Activated T-cell treated with anti-CD3 and anti-CD28 coated beads for 24 hours (primary cell): ENCODE measurements at places on chromosomes 13 and 19.

- DNase-seq, result no peak
These were observed 586.4 kb downstream of the LMO7 start for GRCh38 chr13:76222511-76222910.

DNA sequence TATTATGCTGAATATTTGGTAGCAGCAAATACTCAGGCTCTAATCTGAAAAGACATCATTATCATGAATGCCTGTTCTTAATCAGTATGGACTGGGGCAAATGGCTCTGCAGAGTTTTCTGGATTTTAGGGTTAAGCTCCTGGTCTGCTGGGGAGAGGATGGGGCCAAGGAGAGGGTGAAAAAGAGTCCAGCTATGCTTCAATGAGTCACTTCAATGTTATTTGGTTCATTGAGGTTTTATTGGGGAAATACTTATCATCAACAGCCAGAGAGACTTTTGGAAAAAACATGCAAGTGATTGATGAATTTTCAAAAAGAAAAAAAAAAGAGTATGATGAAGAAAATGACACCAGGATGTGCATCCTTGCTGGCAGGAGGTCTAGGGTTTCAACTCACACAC lies 278.3 kb downstream of the UQCRFS1 start:
- DNase-seq, result no peak

GRCh38 chr19:39252458-39252857 lies 3.8 kb upstream of the IFNL4 start:
- no peak for DNase-seq

- DNase-seq, result no peak
These were observed 4.7 kb upstream of the KBTBD7 start for GRCh38 chr13:41199079-41199478.

DNA sequence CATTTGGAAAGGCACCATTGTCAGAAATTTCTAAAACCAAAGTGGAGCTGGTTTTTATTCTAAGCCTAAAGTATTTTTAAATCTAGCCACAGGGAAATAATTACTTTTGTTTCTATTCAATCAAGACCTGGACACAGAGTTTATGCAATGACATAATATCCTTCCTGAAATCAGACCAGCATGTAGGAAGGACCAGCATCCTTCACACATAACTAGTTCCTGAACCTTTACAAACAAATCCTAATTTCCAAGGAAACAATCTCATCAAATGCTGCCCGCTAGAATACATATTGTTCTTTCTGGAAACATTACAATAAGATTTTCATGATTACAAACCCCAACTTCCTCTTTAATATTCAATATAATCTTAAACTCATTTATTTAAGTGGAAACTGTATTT lies 1.5 kb downstream of the STARD13 start:
- no peak for DNase-seq

DNA sequence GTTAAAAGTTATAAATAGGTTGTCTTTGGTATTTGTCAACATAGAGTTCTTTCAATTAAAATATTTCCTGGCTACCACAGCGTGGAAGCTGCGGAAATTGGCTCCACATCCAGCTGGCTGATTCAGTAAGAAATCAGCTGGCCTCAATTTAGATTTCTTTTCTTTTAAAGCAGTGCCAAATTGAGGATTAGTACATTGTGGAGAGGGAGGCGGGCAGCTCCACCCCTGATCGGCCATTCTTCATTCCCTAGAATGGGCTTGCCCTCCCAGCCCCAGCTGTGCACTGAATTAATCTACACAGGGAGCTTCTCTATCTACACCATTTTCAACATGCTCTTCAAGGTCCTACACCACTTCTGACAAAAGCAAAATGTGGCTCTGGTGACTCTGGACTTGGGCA lies 624.8 kb downstream of the DACH1 start:
- DNase-seq, result no peak

- no peak for DNase-seq
These were observed 557.0 kb downstream of the FGF9 start for GRCh38 chr13:22227895-22228294.

- no peak for DNase-seq
These were observed 5.8 kb upstream of the VSTM1 start for GRCh38 chr19:54069470-54069869.

- DNase-seq, result no peak
These were observed 12.3 kb upstream of the ZBTB32 start for GRCh38 chr19:35692010-35692409.

GRCh38 chr19:56350416-56351045 lies 35.9 kb upstream of the ZSCAN5A start:
- peak; percentile 40 for DNase-seq

- DNase-seq, result peak; percentile 42
These were observed 11.3 kb downstream of the EPS8L1 start for GRCh38 chr19:55086730-55087541.

DNA sequence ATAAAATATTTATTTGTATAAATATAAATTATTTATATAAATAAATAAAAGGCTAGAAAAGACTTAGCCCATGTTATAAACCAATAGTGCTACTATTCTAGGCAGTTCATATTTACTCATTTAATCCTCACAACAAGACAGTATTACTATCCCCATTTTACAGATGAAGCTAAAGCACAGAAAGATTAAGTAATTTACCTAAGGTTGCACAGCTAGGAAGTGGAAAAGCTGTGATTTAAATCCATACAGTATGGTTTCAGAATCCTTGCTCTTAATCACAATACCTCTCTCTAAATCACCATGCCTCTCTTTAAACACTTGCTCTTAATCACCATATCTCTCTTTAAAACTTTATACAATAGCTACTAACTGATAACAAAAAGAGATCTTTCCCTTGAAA lies 13.8 kb downstream of the SPRYD7 start:
- no peak for DNase-seq

- DNase-seq, result no peak
These were observed 19.7 kb downstream of the FBXL12 start for GRCh38 chr19:9799162-9799561.

DNA sequence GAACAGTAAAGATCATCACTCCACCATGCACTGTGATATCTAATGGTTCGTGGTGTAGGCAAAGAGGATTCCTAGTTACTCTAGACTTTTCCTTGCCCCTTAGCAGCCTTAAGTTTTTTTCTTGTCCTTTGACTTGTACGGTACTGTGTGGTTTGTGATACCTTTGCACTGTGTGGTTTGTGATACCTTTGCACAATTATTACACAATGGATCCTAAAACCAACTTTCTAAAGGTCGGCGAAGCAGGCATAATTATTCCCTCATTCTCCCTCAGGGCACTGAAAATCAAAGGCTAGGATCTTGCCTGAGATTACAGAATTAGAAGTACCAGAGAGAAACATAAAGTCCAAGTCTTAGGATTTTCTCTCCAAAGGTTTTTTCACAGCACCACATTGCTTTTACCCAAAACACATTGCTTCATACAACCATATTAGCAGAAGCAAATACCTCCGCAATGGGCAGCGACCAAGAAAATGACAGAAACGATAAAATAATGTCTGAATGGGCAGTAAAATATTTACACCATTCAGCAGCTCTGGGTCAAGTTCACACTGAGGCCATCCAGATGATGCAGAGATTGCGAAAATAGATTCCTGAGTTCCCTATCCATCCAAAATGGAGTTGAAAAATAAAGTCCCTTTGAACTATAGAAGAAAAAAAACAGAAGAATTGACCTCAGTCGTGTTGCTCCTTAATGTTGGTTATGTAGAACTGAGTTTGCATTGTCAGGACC lies 106.4 kb downstream of the FGF14 start:
- DNase-seq, result no peak

DNA sequence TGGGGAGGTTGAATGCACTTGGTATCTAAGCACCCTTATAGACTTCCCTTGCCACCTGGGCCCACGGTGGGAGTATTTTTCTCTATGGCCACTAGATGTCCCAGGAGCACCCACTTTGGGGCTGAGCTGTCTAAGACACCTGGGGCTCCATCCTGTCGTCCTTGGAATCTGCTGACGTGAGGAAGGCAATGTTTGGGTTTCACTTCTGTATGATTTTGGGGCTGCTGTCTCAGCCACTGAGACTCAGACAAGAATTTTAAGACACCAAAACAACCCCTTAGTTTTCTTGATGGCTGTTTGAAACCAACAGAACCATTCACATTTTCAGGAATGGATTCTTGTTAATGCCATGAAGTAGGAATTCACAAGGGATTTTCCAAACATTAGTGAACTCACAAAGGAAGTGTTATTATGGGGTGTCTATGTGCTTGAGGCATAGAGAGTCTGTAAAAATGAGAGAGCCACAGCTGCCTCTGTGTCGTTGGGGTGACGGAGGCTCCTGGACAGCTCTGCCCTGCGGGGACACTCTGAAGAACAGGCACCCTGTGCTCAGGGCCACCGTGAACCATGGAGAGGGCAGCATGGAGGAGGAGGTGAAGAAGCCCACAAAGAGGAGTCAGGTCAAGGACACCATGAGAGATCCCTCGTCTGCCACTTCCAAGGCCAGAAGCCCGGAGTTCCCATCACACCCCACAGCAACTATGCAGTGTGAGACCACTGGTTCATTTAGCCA lies 106.8 kb upstream of the SPATA13 start:
- DNase-seq, result peak; percentile 43

DNA sequence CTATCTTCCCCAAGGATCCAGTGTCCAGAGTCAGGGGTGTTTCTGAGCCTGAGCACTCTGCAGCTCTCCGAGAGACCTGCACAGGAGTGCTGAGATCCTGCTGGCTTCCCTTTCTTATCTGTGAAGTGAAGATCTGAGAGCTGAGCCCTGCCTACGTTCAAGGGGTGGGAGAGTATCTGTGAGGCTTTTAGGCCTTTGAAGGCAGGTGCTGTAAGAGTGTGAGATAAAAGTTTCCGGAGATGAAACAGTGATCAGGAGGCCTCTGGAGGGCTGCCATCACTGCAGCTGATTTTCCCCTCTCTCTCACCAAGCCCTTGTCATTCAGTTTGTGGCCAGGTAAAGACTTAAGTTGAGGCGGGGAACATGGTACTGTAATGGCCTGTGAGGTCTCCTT lies 83.1 kb downstream of the AKAP11 start:
- peak; percentile 59 for DNase-seq

DNA sequence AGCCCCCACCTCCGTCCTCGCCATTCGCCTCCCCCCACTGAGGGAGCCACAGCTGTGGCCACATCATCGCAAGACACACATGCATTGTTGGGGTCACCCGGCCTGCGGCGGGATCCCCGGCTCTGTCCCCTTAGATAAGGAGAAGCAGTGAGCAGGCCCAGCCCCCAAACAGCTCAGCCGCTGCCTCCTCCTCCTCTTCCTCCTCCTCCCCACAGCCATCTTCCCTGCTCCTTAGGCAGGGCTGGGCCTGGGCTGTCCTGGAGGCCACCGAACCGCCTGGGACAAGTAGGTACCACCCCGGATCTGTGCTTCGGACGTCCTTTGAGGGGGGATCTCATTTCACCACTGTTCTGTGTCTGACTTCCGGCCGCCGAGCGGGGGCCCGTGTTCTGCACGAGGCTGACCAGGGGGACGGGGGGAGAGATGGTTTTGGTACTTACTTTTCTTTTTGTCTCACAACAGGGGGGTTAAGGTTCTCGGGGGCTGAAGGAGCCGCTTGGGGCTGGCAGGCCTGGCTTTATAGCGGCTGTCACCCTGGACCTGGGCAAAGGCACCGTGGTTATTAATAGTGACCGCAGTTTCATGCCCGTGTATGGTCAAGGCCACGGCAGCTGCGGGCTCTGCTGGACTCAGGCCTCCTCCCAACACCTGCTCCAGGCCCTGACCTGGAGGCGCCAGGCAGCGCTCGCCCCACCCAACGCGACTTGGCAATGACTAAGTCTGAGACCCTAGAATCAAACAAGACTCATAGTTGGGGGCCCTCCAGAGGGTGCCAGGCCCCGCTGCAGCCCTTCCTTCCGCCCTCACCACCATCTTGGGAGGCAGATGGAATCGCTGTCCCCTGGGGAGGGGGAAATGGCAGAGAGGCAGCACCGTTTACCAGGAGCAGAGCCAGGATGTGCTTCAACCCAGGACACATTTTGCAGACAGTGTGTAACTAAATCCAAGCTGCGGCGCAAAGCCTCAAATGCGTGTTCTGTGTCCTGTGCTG lies 18.3 kb downstream of the NMRK2 start:
- no peak for DNase-seq

DNA sequence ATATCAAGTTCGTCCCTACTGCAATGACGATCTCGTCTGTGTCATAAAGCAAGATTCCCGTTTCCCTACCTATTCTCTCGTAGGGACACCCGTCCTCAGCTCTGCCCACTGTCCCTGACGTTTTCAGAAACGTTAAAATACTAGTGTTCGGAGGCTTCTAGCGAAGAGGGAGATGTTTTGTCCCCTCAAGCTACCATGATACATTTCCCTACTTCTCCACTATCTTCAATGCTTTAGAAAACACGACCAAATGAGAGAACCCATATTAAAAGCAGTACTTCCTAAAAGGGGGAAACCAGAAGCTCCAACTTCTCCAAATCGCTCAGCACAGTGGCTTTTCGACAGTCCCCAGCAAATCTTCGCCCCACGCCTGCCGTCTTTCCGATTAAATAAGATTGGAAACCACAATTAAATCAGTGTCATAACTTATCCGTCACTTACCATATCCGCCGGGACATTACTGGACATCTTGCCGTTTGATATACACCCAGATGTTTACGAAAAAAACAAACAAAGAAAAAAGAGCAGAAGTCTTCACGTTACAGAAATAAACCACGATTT lies 1.3 kb downstream of the UBL3 start:
- no peak for DNase-seq

DNA sequence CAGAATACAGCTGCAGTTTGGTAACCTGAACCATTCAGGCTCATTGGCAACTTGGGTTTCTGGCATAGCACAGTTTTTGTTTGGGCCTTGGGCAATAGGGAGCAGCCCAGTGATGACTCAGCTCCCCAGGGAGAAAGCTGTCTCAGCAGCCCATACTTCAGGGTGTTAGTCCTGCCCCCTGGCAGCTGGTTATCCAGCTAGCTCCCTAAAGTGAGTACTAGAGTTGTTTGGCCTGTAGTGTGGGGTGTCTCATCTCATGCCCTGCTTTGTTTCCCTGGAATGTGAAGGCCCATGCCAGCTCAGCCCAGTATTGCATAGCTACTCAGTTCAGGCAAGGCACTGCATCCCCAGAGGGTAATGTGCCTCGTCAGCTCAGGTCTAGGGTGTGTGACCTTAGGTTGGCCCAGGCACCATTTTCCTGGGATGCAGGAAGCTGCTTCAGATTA lies 18.2 kb upstream of the ZNF543 start:
- DNase-seq, result no peak
